ENCODE measurements at places on chromosomes 4 and X.

- no peak for DNase-seq
Measured at GRCh38 chr4:176123710-176124407, 58.2 kb downstream of the WDR17 start.

DNA sequence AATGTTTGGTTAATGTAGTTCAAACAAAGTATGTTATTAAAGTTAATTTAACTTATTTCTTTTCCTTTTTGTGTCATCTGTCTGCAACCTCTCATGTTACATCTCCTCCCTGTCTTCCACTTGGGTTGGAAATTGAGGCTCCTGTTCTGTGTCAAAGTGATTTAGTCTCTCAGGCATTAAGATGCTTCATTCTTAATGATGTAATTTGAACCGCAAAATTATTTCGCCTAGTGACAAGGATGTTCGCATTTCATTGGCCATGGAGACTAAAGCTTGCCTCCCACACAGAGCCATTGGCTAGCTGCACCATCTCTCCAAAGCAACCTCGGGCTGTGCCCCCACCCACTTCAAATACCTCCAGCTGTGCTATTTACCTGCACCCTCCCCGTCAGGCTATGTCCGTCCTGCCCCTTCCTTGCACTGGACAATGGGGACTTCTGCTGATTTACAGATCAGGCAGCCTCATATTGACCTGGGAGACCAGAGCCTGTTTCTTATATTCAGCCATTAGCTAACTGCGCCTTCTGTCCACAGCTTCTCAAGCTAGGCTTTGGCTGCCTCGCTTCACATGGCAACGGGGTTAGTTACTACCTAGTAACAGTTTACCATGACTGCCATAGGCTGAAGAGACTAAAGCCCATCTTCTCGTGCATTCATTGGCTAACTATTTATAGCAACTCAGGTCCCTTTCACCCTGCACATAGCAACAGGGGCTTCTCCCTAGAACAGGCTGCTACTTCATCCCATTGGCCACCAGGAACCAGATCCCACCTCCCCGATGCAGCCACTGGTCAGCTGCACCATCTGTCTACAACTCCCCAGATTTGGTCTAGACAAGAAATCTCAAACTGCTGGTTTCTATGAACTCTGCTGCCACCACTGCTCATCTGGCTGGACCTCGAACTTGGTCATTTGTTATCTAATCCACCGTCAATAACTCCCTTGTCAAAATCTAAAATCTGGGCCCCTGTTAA, 8.6 kb upstream of the ZNF157 start:
- peak; percentile 92 for DNase-seq

DNA sequence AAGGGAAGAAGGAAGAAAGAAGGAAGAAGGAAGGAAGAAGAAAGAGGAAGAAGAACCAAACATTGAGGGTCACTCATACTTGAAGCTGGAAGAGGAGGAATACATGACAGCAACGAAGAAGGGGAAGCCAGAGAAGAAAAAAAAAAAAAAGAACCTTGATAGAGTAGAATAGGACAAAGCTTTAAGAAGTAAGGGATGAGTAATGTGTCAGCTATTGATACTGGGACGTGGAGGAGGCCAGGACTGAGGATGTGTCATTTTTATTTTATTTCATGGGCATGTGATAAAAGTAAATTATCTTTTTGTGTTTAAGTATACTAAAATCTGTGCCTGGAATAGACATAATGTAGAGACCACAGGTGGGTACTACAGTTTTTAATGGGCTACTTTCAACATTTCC, 6.4 kb downstream of the EDA2R start:
- DNase-seq = no peak

DNA sequence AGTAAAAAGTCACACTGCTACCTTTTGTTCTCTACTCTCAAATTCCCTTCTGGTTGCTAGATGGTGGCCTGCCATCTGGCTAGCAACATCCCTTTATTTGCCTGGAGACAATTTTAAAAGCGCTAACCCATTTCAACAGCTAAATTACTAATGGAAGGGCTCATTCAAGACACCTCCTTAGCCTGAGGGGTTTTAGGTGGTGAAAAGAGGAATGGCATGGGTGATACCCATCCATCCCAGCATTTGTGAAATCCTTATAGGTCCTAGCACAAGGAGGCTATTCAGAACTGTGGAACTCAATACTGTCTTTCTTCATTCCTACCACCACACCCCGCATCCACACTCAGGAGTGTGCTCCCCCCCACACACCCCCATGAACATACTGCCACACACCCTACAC, 33.5 kb downstream of the ARHGEF9 start:
- DNase-seq = no peak

DNA sequence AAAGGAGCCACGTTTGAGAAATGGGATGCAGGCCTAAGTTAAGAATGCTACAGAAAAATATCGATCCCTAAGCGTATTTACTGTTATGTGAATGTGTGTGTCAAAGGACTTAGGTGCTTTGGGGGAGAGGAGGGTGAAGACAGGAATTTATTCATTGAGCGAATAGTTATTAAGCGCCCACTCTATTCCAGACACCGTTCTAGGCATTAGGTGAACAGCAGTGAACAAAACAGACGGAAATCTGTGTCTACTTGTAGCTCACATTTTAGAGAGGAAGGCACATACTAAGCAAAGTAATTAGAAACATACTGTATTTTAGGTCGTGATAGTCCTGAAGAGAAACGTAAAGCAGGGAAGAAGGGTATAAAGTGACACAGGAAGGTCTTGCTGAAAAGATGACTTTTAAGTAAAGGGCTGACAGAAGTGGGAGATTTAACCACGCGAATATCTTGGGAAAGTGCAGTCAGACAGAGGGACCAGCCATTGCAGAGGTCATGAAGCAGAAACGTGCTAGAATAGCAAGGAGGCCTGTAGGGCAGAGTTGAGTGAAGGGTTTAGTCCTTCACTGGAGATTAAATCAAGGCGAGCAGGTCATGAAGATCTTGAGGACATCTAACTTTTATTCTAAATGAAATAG, 541 bp downstream of the AIMP1 start:
- no peak for DNase-seq

DNA sequence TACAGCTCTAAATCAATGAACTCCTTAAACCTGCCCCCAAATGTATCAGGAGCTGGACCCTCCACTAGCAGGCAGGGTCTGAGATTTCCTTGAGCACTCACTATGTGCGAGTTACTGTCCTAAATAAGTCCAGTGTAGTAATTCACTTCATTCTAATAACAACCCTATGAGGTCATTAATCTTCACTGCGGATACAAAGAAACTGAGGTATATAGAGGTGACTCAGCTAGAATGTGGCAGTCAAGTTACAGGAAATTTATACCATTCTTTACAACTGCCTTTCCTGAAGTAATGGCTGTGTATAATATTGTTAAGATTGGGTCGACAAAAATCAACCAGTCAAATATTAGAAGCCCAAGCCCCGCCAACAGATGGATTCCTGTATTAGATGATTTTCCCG, 473.9 kb upstream of the FTHL17 start:
- DNase-seq = no peak

DNA sequence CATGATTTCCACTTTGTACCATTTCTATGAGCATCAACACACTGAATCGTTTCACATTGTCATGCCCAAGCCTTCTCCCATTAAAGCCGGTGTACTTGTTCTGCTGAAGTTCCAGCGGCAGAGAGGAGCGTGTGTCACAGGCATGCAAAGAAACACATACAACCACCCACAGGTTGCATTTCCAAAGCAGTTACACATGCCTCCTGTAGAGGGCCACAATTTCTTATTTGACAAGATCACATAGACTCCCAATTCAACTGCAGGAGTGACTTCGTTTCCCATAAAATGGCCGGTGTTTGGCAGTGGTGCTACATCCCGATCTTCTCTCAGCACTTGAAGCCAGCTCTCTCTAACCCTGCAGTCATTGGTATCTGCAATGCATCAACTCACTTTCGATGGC, 992.6 kb downstream of the NLGN4X start:
- peak; percentile 17 for DNase-seq

DNA sequence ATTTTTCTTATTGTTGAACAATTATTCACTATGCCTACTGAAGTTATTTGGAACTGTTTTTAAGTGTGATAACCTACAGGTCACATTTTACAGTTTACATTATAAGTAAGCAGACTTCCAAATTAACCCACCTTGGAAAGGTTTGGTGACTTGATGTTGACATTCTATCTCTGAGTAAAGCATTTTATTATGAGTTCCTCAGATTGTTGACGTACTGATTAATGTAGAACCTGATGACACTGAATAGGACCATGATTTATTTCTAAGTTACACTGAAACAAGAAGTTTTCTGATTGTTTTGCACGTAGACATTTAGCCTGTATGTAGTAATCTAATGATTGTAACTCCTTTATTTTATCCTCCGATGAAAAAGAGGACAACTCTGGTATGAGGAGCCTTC, 17.0 kb upstream of the CXCL3 start:
- DNase-seq = no peak

DNA sequence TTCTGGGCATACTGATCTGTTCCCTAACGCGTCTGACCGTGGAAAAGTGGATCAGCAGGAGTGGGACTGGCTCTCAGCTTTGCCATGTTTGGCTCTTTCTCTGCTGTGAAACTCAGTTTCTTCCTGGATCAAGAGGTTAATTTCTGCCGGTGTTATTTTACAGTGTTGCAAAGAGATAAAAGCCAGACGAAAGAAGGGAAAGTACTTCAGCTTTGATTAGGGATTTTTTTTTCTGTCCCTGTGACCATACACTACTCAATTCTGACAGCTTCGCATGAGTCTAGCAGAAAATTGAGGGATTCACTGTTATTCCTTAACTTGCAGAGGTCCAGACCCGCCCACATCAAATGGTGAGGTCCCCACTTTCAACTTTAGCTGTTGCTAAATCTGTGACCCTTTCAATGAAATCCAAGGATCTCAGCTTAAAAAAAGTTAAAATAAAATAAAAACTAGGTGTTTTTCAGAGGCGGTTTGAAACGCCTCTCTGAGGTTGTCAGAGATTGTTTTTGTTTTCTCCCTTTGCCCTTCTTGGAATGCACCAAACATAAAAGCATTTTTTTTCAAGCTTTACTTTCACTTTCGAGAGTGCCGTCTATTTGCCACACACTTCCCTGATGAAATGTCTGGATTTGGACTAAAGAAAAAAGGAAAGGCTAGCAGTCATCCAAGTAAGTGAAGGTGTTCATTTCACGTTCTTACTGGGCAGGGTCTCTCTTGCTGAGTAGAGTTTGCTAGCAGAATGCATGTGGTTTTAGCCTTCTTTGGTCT, at the start of gene TLR3:
Gene TLR3, plus strand, starts transcription at position 576 of the 768 bp plus-strand sequence. CDS start 7,464 bp downstream, outside the sequence.
- DNase-seq = no peak

- no peak for DNase-seq
Measured at GRCh38 chrX:136823175-136823574, 42.4 kb upstream of the ARHGEF6 start.

GRCh38 chrX:78687586-78687985, 28.5 kb upstream of the RTL3 start:
- no peak for DNase-seq

DNA sequence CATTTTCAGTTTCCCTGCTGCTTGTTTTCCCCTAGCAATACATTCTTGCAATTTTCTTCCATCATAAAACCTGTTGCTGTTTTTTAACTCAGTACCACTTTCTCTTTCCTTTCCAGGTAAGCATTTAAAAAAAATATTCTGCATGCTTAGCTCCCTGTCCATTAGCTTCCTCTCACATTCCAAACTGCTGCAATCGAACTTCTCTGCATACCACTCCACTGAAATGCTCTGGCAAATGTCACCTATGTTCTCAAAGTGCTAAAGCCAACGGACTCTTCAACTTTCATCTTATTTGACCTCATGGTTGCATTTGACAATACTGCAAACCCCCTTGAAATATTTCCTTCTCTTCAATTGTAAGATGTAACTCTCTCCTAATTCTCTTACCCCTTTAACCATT, 192.7 kb downstream of the ANAPC10 start:
- no peak for DNase-seq

DNA sequence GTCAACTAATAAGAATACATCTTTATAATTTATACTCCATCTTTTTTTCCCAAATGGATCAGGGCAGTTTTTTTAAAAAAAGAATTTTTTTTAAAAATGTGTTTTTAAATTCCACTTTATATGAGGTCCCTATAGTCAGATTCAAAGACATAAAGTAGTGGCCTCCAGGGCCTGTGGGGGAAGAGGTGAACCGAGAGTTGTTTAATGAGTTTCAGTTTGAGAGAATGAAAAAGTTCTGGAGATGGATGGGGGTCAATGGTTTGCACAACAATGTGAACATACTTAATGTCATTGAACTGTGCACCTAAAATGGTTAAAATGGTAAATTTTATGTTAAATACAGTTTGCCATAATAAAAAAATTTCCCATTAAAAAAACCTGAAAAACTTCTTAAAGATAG, 53.8 kb downstream of the ZNF827 start:
- no peak for DNase-seq

DNA sequence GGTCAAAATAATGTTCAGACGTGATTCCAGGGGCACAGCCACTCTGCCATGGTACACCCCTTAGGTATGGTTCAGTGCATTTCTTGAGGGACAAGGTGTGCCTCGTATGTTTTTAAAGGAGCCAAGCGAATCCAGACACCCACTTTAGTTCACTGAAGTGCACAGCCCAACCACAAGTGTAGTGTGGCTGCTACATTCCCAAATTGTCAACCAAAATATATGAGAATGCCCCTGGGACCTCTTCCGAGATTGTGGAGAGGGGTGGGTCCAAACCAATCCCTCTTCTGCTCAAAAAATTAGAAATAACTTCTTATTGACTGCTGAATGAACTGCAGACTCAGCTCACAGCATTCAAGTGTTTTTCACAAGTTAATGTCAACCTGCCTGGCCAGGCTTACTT, 7.4 kb upstream of the BRS3 start:
- DNase-seq = no peak

DNA sequence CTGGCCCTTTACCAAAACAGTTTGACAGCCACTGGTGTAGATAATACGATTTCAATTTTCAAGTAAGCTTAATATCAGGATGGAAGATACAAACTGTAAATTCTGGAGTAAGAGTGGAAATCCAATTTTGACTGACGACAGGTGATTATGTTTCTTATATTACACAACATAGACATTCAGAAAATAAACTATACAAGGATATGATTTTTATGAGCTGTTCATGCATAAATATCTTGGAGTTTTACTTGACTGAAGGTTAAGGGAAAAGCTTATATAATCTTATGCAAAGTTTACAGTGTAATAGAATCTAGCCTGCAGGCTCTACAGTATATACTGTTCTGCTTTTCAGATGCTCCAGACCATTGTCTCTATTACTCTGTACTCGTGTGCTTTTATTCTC, 1672.3 kb downstream of the ARAP2 start:
- DNase-seq = no peak

GRCh38 chr4:76488888-76489685, 54.1 kb downstream of the SHROOM3 start:
- DNase-seq = no peak

- no peak for DNase-seq
Measured at GRCh38 chr4:145502809-145503208, 21.2 kb downstream of the SMAD1 start.

Measured in NCI-H748 treated with DMSO at 0.1 percent for 48 hours (cell line).